LHCN-M2 (cell line): ENCODE measurements at places on chromosomes 13 and 19. TPM values are rescaled to one million over a fixed set of nuclear protein-coding genes. Genes with fewer than 3 reads are reported as not detected.

LGALS7B gene
- total RNA-seq: not detected in 2 replicates

FPR3 gene
- not detected in 2 replicates for total RNA-seq

VASP gene
- 102 and 127 TPM in 2 replicates for total RNA-seq

LRG1 gene
- total RNA-seq: 0.13 TPM in 1 of 2 replicates, not detected in the other

ZNF836 gene
- 6.3 and 8.4 TPM in 2 replicates for total RNA-seq

C19orf85 gene
- total RNA-seq: not detected in 2 replicates

ZNF382 gene
- total RNA-seq: 4.0 and 5.4 TPM in 2 replicates

CILP2 gene
- total RNA-seq: 0.06 TPM in 2 replicates

STOML3 gene
- total RNA-seq: not detected in 2 replicates

ZNF331 gene
- total RNA-seq: 12.6 and 16.1 TPM in 2 replicates

PCCA gene
- total RNA-seq: 7.9 and 10.5 TPM in 2 replicates

APOE gene
- total RNA-seq: 25.3 and 84.6 TPM in 2 replicates

OLFM2 gene
- total RNA-seq: 0.06 TPM in 1 of 2 replicates, not detected in the other

SLC10A2 gene
- total RNA-seq: not detected in 2 replicates

PSG7 gene
- not detected in 2 replicates for total RNA-seq

ZNF69 gene
- 6.2 and 8.8 TPM in 2 replicates for total RNA-seq

OXGR1 gene
- total RNA-seq: 0.29 TPM in 1 of 2 replicates, not detected in the other

KASH5 gene
- total RNA-seq: not detected in 2 replicates

PCP2 gene
- total RNA-seq: not detected in 2 replicates

SGCG gene
- total RNA-seq: 0.32 and 0.46 TPM in 2 replicates

LRFN3 gene
- total RNA-seq: 6.5 and 8.3 TPM in 2 replicates

FGF21 gene
- not detected in 2 replicates for total RNA-seq

GAPDHS gene
- not detected in 2 replicates for total RNA-seq

PEAK3 gene
- 0.19 and 0.63 TPM in 2 replicates for total RNA-seq

PTGIR gene
- total RNA-seq: not detected in 2 replicates

NUFIP1 gene
- total RNA-seq: 4.0 and 4.1 TPM in 2 replicates

CEACAM3 gene
- total RNA-seq: not detected in 2 replicates

MEF2B gene
- total RNA-seq: 0.17 and 0.32 TPM in 2 replicates

SIGLEC14 gene
- total RNA-seq: not detected in 2 replicates

NKPD1 gene
- 0.06 TPM in 1 of 2 replicates, not detected in the other for total RNA-seq

LGI4 gene
- not detected in 2 replicates for total RNA-seq

FXYD1 gene
- total RNA-seq: not detected in 2 replicates
